ENCODE measurements at places on chromosomes 13 and 19. TPM values are rescaled to one million over a fixed set of nuclear protein-coding genes. Genes with fewer than 3 reads are reported as not detected.

- no peak for DNase-seq
These were observed 77.4 kb upstream of the ABCC4 start for GRCh38 chr13:95378603-95379002.

GRCh38 chr19:43674183-43674582, 4.2 kb upstream of the PLAUR start:
- DNase-seq, result no peak

- DNase-seq, result peak; percentile 89
These were observed 4.4 kb upstream of the ATP1A3 start for GRCh38 chr19:41998246-41999020.

- no peak for DNase-seq
These were observed 30.3 kb downstream of the USPL1 start for GRCh38 chr13:30647824-30648521.

- peak; percentile 46 for DNase-seq
These were observed 17.4 kb downstream of the ZNF579 start for GRCh38 chr19:55563261-55563690.

DNA sequence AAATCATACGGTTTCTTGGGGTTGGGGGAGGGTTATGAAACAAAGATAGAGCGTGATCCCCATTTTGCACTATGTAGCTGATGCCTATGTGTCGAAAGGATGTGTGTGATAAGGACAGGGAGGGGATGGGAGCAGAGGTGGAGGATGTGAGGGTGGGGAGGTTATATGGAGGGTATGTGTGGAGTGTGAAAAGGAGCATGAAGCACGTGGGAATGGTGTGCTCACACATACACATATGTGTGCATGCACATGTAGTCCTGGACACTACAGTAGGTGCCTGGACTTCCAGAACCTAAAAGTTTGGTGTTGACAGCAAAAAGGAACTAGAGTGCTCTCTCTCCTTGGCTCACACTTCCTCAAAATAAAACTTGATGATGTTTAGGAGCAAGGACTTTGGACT, 25.4 kb downstream of the STOML3 start:
- no peak for DNase-seq

GRCh38 chr19:16361254-16361653, 36.6 kb downstream of the KLF2 start:
- DNase-seq, result no peak

- DNase-seq, result peak; percentile 72
These were observed 11.1 kb downstream of the FTL start for GRCh38 chr19:48975947-48976847.

DNA sequence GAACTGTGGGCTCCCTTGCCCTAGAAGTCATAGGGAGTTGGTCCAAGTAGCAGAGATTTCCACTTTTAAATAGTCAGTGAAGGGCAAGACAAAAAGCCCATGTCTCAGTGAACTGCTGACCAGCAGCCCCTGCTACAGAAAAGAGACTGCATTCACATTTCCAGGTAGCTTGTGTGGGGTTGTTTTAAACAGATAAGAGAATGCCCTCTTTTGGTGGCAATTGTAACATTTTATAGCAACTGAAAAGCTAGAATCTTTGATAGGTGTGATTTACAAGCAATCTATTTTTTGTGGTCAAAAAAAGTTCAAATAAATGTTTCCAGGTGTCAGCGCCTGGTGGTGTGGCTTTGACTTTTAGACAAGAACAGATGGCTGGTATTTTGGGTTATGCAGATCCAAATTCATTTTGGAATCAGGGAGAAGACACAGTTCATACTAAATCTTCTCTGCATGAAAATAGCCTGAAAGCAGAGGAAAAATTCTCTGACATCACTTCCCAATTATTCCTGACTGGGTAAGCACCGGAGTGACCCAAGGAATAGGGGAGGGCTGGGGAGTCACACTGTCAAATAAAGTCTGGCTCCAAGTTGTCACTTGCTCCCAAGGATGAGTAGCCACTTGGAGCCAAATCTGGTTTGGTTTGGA, 26.2 kb upstream of the GPR12 start:
- DNase-seq, result no peak

- DNase-seq, result no peak
These were observed 94.2 kb downstream of the ZDHHC20 start for GRCh38 chr13:21364916-21365315.

Gene KLK10
- polyA plus RNA-seq, result not detected

Gene SIGLEC12
- polyA plus RNA-seq, result not detected

Gene SBK2
- polyA plus RNA-seq, result 0.28 TPM

Gene RGS9BP
- polyA plus RNA-seq, result 0.18 TPM

Gene NLRP4
- polyA plus RNA-seq, result 0.02 TPM
